Fibroblast of the aortic adventitia (primary cell): ENCODE measurements at places on chromosomes 4 and X. TPM values are rescaled to one million over a fixed set of nuclear protein-coding genes. Genes with fewer than 3 reads are reported as not detected.

The PITX2 gene
- total RNA-seq, result 0.18 and 1.4 TPM in 2 replicates

The INPP4B gene
- total RNA-seq, result 3.8 and 54.2 TPM in 2 replicates

The TRMT2B gene
- total RNA-seq, result 13.6 and 18.3 TPM in 2 replicates

The CLDN2 gene
- not detected in 2 replicates for total RNA-seq

The CT47B1 gene
- not detected in 2 replicates for total RNA-seq

DNA sequence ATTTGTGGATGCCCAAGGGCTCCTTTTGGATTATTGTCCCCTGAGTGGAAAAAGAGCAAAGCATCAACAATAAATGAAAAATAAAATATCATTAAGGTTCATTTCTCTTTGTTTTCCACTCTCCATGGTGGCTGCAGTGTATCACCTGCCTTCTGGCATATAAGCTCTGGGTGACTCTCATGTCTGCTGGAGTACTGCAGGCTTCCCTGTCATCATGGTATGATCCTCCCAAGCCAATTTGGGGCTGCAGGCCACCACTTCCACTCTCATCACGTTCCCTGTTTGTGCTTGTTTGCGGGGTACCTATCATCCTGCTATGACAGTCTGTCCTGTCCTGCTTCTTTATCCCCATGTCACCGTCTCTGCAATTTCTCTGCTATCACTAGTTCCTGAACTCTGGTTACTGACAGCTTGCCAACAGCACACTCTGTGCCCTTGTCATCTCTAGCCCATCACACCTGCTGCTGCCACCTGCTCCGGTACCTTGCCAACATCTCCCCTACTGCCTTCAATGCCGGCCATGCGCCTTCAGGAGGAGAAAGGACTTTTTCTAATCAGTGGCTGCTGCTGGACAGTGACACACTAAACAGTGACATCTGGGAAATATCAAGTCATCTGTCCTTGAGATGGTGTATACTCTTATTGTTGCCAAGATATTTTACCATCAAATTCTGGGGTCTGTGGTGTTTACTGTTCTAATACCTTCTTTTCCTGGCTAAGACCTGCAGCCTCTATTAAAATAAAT is 23.0 kb upstream of the FGF5 start:
- DNase-seq, result no peak

GRCh38 chr4:1008840-1009541 is 2.4 kb upstream of the FGFRL1 start:
- no peak for DNase-seq

GRCh38 chrX:15214588-15214987 is 55.3 kb downstream of the ASB9 start:
- DNase-seq, result no peak

DNA sequence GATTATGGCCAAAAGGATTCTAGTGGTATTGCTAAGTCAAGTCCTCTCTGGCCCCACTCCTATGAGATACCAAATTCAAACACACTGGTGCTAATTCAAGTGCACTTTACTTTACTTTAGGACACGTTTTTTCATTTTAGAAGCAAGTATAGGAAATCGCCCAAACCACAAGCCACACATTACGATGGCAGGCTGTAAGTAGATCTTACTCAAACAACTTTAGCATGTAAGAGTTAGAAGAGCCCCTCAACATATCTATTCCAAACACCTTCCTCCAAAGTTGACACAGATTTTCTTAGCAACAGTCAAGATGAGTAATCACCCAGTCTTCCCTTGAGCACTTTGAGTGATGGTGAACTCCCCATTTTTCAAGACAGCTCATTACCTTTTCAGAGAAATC is 43.6 kb downstream of the DRD5 start:
- no peak for DNase-seq

GRCh38 chr4:81789158-81789557 is 317.5 kb upstream of the RASGEF1B start:
- DNase-seq, result no peak

GRCh38 chr4:183008492-183008891 is 90.6 kb upstream of the WWC2 start:
- no peak for DNase-seq

- DNase-seq, result no peak
These were observed 31.8 kb upstream of the ERVMER34-1 start for GRCh38 chr4:52783069-52783468.

DNA sequence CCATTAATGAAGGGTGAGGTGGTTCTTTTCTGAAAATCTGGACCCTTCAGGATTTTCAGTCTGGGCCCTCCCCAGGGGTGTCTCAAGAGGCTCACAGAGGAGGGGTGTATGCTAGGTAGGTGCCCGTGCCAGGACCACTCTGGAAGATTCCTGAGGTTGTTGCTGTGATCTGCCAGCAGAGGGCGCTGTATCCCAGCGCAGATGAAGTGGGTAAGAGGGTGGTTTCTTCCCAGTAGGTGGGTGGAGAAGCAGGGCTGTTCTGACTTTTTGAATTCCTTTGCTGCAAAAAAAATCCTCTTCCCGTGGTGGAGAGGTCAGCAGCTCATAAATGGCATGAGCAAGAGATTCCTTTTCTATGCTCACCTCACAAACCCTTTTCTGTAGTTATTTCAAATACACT is 51.1 kb downstream of the SCML1 start:
- peak; percentile 58 for DNase-seq

DNA sequence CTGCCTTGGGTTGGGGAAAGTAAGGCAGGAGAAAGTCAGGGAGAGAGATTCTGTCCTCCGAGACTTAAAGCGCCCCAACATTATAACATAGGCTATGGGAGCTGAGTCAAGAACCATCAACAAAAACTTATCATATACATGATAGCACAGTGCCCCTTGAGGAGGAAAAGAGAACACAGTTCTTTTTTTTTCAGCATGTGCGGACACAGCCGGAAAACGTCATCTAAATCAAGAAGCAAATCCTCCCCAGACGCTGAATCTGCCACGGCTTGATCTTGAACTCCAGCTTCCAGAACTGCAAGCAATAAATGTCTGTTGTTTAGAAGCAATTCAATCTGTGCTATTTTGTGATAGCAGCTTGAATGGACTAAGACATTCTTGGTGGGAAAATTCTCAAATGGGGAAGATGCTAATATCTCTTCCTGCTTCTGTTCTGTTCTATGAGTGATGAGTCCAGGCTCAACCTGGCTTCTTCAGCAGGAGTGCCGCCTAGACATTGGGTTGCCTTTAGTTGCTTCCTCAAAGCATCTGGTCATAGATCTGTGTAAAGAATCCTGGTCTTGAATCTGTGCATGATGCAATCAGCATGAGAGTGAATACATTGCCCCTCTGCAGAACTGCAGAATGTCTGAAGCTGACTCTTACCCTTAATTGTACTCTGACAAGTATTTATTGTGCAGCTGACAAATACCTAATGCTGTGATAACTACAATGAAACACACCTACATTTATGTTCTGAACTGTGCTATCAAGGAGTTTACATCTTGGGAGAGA is 549.8 kb upstream of the PRKX start:
- no peak for DNase-seq

GRCh38 chr4:83285055-83285407 is 433 bp upstream of the COQ2 start:
- DNase-seq, result peak; percentile 58
